ENCODE measurements at places on chromosomes 1 and 21.

- peak; percentile 48 for DNase-seq
Measured at GRCh38 chr1:1858382-1859086, 32.4 kb downstream of the GNB1 start.

DNA sequence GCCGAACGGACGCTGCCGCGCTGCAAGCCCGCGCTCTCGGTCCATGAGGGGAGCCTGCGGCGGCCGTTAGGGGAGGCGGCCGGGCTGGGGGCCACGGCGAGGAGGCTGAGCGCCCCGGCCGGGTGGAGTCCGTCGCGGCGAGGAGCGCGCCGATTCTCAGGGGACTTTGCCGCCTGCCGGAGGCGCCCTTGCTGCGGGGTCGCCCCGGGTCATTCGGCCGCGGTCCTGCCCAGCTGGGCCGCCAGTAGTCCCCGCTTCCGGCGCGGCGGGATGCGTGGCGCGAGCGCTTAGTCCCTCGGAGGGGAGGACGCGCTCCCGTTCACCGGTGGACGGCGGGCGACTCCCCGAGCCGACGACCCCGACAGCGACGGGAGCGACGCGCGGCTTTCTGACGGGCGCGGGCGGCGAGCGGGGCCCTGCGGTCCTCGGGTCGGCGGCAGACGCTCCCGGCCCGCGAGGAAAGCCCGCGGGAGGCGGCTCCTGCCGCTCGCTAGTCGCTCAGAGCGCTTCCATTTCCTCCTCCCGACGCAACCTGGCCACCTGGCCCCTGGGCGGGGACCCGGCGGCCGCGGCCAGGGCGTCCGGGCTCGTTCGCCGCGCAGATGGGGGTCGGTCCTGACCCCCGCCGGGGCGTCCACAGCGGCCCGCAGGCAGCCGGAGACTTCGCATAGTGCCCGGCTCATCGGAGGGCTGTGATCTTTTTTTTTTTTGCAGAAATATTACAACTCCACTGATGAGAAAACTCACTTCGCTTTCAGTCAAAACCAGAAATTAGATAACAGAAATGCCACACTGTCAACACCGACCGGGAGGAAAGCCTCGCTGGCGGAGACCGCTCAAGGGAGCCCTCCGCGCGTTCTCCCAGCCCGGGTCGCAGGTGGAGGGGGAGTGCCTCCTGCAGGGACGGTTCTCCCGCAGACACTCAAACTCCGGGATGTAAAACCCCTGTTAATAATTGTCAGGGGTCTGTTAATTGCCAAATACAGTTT is 641 bp upstream of the ZBTB21 start:
- DNase-seq: no peak

DNA sequence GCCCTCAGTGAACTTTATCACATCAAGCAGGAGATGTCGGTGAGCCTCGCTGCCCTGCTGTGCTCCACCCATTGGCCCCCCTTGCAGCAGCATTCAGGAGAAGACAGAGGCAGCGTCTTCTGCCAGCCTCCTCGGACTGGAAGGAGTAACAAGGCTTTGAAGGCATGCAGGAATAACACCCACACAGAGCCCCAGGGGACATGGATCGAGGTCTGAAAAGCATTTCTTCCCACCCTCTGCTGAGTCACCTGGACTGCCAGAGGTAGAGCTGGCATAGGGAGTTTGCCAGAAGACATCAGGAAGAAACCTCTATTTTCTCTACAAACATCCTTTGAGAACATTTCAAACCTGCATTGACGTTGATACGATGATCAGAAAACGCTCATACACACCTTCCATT is 42.9 kb downstream of the COL18A1 start:
- DNase-seq: no peak

GRCh38 chr1:153958961-153959260 is 499 bp upstream of the CRTC2 start:
- no peak for DNase-seq

- DNase-seq: no peak
Measured at GRCh38 chr1:226349801-226350518, 41.0 kb upstream of the LIN9 start.

- DNase-seq: no peak
Measured at GRCh38 chr1:151266821-151267220, 12.3 kb downstream of the PSMD4 start.

GRCh38 chr1:56137521-56138505 is 441.6 kb downstream of the PLPP3 start:
- no peak for DNase-seq

GRCh38 chr1:161440312-161440894 is 64.9 kb upstream of the FCGR2A start:
- no peak for DNase-seq

GRCh38 chr1:9345922-9346321 is 53.2 kb downstream of the SPSB1 start:
- DNase-seq: no peak

DNA sequence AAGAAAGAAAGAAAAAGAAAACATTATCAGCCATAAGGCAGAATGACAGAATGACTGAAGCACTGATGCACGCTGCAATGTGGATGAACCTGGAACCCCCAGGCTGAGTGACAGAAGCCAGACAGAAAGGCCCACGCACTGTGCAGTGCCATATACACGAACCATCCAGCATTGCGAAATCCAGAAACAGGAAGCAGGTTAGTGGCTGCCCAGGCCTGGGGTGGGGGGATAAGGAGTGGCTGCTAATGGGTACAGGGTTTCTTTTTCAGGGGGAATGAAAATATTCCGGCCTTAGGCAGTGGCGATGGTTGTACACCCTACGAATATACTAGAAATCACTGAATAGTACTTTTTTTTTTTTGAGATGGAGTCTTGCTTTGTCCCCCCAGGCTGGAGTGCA is 57.0 kb downstream of the CHD5 start:
- DNase-seq: no peak

DNA sequence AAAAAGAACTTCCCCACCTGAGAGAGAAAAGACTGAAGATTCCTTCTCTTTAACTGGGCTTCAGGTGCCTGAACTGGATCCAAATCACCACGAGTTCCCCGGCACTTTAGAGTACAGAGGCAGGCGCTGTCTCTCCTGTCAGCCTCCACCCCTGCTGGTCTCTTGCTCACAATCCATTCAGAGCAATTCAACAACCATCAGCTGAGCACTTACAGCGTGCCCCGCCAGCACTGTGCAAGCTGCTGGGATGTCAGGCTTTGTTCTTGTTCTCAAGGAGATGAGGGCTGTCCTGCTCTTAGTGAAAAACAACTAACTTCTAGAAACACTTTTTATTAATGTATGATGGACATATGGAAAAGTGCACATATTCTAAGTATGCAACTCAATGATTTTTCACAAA is 68.7 kb upstream of the VAMP3 start:
- DNase-seq: no peak

DNA sequence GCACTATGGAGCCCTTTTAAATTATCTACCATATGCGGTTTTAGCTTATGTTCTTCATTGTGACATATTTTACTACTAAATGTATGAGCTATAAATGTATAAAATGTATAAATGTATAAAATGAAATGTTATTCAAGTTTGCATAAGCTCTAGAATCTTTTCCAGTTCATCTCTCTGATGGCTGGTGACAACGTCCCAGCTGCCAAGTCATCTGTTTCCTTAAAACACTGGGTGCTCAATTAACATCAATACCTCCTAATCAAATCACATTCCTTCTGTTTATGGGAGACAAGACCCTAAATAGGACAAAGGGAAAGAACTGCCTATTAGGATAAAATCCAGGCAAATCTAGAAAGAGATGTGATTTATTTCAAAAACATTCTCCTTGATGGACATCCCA is 22.9 kb downstream of the DSTYK start:
- DNase-seq: no peak

- no peak for DNase-seq
Measured at GRCh38 chr21:20721151-20721550, 277.1 kb upstream of the NCAM2 start.

DNA sequence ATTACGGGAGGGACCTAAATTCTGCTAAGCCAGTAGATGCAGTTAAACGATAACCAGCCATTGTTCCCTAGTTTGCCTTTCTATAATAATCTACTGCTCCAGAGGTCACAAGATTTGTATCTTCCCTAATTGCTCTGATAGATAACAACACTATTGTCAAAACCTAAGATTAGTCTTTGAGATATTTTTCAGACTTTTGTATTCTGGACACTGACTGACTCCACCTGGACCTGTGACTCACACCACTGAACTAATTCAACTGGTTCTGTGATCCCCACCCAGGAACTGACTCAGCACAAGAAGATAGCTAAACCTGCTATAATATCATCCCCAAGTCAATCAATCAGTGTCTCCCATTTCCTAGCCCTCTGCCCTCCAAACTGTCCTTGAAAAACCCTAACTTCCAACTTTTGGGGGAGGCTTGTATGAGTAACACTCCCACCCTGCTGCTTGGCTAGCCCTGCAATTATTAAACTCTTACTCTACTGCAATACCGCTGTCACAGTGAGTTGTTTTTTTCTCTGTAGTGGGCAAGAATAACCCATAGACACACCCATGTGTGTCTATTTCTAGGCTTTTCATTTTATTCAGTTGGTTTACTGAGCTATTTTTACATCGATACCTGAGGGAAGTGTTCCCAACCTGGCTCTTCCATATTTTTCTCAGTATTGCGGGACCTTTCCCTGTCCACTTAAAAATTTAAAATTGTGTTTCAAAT is 11.2 kb downstream of the KIFAP3 start:
- no peak for DNase-seq

GRCh38 chr1:59223198-59223597 is 73.7 kb upstream of the FGGY start:
- DNase-seq: no peak

DNA sequence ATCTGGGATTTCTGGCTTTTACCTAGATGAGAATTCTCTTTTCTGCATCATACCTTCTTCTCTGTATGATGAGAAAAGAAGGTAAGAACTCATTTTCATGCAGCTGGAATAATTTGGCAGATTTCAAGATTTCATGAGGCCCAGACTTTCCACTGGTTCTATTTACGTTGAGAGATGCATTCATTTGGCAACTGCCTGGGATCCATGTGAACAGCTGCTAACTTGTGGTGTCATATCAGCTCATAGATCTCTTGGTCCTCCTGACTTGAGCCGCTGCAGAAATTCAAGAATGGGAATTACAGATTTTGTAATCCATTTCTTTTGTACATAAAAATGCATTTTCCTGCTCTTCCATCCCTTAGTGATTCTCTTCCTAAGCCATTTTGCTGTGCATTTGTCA is 17.1 kb upstream of the C1orf87 start:
- no peak for DNase-seq

DNA sequence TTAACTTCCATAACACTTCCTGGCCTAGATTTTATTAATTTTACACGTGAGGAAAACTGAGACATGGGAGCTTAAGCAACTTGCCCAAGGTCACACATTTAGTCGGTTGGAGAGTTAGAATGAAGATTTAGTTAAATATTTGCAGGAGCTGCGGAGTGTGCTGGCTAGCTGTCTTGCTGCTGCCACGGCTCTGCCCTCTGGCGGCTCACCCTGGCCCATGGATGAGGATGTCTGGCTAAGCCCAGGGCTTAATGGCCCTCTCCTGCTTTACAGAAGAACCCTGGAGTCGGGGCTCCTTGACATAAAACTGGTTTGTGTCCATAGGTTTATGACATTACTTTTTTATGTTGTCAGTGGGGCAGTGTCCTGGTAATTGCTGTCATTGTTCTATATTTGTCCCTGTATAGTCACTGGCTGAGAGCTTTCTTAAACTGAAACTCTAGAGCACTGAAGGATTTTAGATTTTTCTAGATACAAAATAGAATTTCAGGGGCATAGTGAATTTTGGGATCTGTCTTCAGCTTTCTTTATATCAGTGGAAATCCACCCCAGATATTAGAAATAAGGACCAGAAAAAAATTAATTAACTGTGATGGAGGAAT is 88.9 kb upstream of the WLS start:
- DNase-seq: peak; percentile 21

- DNase-seq: no peak
Measured at GRCh38 chr1:225941942-225942222, 862 bp upstream of the LEFTY2 start.

GRCh38 chr21:38768471-38769063 is 37.2 kb upstream of the ETS2 start:
- peak; percentile 37 for DNase-seq

DNA sequence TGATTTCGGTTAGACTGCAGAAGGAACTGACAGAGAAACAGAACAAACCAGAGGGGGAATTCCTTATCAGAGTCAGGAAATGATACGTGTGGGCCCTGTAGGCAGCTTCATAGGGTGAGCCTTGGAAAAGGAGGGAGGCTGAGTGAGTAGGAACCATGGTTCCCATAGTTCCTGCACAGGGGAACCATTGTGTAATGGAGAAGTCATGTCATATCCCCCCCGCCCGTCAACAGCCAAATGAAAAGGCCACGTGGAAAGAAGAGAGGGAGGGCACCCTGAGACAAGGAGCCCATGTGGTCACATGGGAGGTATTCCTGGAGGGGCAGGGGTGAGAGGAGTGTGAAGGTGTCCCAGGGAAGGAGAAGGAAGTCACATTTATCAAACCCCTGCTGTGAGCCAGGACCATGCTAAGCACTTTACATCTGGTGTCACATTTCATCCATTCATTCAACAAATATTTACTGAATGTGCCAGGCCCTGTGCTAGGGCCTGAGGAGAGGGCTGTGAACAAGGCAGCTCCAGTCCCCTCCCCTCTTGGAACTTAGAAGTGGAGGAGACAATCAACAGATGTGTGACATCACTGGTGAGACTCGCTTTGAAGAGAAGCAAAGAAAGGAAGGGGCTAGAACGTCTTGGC is 15.7 kb upstream of the FGR start:
- no peak for DNase-seq

DNA sequence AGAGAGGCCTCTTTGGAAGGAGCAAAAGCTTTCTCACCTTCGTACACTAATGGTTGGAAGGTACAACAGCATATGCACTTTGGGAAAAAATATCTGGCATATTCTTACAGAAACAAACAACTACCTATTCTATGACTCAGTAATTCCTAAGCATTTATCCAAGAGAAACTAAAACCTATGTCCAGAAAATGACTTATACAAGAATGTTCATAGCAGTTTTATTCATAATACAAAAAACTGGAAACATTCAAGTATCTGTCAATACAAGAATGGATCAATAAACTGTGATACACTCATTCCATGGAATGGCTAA is 8.2 kb downstream of the NBPF1 start:
- no peak for DNase-seq

GRCh38 chr1:170720661-170721060 is 56.7 kb downstream of the PRRX1 start:
- DNase-seq: no peak

- no peak for DNase-seq
Measured at GRCh38 chr1:210705086-210705485, 376.4 kb downstream of the HHAT start.

DNA sequence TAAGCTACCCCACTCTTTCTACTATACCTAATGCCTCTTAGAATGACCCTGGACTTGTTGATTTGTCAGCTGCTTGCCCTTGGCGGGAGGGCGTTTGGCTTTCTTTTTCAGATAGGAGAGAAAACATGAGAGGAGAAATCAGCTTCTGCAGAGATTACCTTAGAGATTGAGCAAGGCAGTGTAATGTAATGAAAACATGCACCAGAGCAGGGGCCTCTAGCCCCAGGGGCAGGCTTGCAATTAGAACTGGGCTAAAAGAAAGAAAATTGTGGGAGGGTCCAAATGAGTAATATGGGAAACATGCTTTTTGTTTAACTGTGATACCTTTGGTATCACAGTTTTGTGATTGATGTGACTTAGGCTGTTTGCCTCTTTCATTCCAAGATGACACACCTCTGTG is 89.7 kb downstream of the PBX1 start:
- DNase-seq: no peak

All from thoracic aorta (tissue), 2 donors.